ENCODE measurements at places on chromosomes 2 and 18.
A peak's percentile ranks its signal among the peaks of the same experiment; 100 is the strongest.

- no peak for DNase-seq
Observed at GRCh38 chr2:24521975-24522639, 31.1 kb downstream of the NCOA1 start.

DNA sequence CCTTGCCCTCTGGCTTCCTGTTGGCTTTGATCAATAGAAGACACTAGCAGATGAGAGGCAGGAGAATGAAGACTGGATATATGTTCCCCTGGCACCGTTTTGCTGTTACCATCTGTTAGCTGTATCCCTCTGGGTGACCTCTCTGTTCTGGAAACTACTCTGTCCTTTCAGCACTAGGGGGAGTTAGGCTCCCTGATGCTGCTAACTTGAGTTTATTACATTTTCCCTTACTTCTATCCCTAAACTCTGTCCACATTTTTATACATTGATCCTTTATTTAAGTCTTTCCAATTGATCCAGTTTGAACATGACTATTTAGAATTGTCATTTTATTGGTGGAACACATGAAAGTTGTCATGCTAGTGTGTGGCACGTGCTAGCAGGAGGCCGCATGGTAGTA is 1014.3 kb upstream of the CDH2 start:
- no peak for DNase-seq

DNA sequence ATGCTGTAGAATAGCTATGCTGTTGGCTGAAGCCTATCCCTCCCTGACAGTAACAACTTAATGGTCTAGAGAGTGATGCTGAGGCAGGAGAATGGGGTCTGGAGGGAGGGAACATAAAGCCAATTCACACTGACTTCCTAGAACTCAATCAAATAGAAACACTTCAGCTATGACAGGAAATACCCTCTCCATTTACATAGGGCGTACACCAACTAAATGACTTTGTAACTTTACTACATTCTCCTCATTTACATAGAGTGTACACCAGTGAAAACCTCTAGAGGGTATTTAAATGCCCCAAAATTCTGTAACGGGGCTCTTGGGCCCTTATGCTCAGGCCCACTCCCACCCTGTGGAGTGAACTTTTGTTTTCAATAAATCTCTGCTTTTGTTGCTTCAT is 41.5 kb downstream of the YPEL5 start:
- DNase-seq: no peak

- DNase-seq: no peak
Observed at GRCh38 chr2:233829193-233830110, 24.9 kb downstream of the HJURP start.

DNA sequence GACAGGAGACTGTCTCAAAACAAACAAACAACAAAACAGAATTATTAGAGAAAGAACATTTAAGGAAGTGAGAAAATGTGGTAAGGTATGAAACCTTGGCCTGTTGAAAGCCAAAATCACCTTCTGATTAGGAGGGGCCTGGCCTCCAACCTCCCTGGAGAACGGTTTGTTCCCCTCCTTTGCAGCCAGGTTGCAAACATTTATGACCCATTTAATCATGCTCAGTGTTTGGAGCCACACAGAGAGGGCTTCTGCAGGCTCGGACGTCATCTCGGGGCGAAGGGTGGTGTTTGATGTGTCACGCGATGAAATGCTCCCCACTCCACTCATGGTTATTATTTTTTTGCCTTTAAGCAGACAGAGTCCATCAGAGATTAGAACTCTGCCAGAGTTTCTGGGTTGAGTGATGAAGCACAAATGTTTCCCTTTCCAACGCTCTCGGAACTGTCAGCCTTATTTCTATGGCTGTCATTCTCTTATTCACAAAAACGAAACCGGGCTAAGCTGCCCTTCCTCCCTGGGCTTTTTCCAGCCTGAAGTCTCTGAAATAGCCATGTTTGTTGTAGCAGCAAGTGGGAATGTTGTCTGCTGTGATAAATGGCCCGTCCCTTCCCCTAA is 33.6 kb upstream of the ROCK2 start:
- DNase-seq: no peak

- DNase-seq: peak; percentile 67
Observed at GRCh38 chr2:212535996-212536816, 2.4 kb downstream of the ERBB4 start.

- peak; percentile 71 for DNase-seq
Observed at GRCh38 chr2:26772064-26773001, 8.2 kb downstream of the SLC35F6 start.

- no peak for DNase-seq
Observed at GRCh38 chr18:54961016-54961423, 1.8 kb upstream of the CCDC68 start.

GRCh38 chr2:178947006-178947405 is 102.9 kb downstream of the CCDC141 start:
- DNase-seq: no peak

DNA sequence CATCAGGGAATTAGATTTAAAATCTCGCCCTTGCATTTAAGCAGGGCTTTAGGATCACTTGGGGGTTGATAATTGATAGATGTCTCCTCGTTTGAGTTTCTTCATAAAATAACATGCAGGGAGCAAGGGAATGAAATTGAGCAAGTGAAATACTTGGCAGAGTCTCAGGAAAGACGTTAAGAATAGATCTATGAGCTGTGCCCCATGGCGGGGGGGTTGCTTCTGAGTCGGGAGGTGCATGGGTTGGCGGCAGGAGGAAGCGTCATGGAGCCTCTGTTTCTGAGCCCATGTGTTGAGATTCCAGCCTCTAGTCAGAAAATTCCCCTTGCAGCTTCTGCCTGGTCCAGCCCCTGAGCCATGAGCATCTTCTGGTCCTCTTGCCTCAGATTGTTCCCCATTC is 82.0 kb downstream of the APOB start:
- DNase-seq: no peak

GRCh38 chr2:175309799-175310198 is 128.3 kb upstream of the ATP5MC3 start:
- DNase-seq: no peak

DNA sequence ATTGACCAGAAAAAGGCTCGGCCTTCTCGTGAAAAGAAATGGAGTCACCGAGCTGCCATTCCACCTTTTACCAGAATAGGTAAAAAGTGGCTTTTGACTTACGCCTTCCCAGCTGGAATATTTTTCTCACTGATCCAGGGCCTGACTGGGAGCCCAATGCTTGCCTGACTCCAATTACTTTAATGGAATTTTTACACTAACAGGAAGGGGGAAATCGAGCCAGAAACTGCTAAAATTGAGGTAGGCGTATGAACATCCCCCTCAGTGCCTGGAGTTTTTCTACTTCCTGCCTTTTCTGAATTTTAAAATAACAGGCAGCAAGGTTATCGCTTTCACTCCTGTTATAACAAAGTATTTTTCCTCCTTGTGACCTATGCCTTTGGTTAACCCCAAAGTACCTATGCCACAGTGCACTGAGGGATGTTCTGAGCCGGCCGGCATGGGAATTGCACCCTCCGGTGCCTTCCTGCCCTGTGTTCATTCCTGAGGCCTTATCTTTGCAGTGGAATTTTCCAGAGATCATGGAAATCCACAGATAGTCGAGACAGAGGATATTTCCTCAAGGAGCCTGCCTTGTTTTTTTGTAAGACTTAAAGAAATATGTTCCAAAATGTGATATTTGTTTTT is 18.3 kb upstream of the RPL31 start:
- DNase-seq: no peak

Measured in hippocampal formation (tissue), 2 donors.